ENCODE measurements at places on chromosomes 13 and 19.

- DNase-seq, result no peak
Observed at GRCh38 chr13:28356561-28357021, 138.3 kb downstream of the FLT1 start.

DNA sequence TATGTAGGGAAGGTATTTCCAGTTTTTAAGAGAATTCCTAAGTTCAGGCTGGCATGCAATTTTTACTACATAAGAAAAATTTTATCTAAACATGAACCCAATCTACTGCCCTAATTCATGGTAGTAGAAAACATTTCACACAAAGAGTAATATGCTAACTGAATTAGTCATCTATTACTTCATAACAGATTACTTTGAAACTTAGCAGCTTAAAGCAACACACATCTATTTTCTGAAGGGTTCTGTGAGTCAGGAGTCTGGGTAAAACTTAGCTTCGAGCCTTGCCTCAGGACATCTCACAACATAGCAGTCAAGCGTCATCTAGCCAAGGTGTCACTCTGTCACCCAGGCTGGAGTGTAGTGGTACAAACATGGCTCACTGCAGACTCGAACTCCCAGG, 537.5 kb downstream of the DCT start:
- no peak for DNase-seq

DNA sequence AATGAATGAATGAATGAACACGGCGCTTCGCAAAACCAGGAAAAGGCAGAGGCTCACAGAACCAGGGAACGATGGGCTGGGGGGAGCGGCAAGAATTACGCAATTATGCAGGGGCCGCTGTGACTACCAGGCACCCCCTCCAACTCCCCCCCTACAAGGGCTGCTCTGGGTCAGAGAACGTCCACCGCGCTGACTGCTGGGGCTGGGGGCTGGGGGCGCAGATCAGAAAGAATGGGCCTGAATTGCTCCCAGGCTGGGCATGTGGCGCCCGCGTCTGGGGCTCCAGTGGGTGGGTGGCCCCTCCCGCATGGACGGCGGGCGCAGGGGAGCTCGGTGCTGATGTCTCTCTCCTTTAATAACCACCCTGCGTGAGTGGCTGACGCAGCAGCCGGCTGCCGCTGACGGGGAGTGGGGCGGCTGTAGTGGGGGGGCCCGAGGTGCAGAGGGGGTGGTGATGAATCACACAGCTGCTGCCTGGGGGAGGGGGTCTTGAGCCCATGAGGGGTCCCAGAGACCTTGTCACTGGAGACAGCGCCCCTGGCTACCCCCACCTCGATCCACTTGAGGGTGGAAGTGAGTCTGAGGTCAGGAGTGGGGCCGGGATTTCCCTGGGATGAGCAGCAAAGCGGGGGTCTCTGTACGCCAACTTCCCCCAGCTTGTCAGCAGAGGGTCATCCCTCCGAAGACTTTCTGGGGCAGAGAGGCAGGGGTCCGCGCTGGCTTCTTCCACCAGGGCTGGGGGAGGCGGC, 1.5 kb upstream of the CIRBP start:
- no peak for DNase-seq

GRCh38 chr19:15161028-15161984, 39.5 kb downstream of the NOTCH3 start:
- DNase-seq, result peak; percentile 13

DNA sequence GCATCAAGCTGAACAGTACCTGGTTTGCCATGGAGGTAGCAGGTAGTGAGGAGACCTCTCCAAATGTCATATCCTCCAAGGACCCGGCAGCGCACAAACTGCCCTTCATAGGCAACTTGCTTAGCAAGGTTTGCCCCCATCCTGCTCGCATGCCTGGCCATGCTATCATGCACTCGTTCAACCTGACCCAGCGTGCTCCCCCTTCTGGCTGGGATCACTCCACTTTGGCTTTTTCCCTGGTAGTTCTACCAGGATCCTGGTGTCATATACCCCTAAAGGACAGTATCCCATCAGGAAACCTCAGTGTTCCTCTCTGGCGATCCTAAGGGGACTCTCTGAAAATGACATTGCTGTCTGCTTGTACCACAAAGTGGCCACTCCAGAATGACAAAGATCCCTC, 38.6 kb upstream of the ZNF30 start:
- DNase-seq, result no peak

- no peak for DNase-seq
Observed at GRCh38 chr13:41802043-41802683, 158.7 kb downstream of the VWA8 start.

DNA sequence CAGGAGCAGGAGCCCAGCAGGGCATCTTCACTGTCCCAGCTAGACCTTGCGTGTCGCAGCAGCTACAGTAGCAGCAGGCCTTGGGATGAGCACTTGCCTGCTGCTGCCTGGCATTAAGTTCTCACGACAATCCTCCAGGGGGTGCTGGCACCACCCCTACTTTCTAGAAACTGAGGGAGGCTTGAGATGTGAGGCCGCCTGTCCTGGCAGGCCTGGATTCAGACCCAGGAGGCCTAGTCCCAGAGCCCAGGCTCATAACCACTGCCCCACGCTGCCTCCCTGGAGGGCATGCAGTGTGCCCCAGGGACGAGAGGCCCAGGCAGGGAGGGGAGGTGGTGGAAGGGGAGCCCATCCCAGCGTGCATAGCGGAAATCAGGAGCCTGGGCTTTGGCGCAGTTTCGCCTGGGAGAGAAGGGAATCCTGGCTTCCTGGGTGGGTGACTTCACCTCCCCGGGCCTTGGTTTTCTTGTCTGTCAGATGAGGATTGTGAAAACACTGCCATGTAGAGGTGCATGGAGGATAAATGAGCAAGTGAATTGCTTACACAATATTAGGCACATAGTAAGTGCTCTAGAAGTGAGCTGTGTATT, 26.1 kb downstream of the PPP5C start:
- no peak for DNase-seq

- DNase-seq, result no peak
Observed at GRCh38 chr19:51589511-51589910, 18.4 kb downstream of the ZNF175 start.

DNA sequence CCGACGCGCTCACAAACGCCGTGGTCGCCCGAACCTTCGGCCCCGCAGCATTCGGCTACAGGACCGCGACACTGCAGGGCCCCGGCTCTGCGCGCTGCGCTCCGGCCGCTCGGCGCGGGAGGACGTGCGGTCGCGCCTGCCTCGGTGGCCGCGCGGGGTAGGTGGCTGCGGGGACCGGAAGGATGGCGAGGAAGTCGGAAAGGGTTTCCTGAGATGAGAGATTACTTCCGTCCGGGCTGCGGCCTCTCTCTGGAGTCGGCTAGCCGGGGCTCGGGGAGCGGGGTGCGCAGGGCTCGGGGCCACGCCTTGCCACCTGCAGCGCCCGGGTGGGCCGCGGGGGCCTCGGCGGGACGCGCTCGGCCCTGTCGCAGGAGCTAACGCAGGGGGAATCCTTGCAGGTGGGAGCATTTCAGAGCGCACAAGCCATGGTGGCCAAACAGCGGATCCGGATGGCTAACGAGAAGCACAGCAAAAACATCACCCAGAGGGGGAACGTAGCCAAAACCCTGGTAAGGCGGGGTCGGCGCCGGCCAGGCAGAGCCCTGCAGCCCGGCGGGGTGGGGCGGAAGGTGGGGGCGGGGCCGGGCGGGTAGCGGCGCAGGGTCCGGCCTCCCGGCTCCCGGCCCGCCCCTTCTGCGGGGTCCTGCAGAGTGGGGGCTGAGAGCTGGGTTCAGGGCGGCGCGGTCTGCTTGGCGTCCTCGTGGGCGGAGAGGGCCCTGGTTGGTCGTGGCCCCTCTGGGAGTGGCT, at the start of gene SERP2:
Gene SERP2 (plus strand): TSS at position 224 of the 747 bp plus-strand sequence. CDS start 202 bp downstream, at position 426.
- DNase-seq, result no peak

DNA sequence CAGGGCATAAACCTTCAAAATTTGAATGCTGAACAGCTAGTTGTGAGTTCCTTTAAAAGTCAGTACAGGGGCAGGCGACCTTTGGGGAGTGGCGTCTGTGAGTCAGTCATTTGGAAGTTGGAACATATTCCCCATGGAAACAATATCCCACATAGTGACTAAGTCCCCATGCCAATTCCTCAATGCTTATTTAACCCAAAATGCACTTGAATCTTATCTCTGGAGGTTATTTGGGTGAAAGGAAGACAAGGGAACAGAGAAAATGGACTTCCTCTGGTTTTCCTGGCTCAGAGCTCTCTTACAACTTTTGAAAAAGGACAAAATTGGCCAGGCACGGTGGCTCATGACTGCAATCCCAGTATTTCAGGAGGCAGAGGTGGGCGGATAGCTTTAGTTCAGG, 479.2 kb upstream of the NBEA start:
- no peak for DNase-seq

- DNase-seq, result no peak
Observed at GRCh38 chr19:15037586-15037985, 11.7 kb upstream of the CASP14 start.

DNA sequence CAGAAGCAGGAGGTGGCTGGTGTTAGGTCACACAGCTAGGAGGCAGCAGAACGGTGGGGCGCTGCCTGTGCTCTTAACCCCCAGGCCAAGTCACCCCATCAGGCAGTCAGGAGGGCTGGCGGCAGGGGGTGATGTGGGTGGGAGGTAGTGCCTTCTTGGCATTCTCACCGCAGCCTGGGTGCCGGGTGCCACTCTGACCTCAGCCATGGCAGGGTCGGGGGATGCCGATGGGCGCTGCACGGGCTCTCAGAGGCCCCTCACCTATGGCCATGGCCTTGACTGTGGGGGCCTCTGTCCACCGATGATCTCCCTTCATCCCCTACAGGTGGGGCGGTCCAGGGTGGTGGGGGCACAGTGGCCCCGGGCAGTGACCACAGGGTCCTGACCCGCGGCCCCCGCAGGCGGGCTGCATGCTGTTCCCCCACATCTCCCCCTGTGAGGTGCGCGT, 5.6 kb downstream of the PTOV1 start:
- no peak for DNase-seq

DNA sequence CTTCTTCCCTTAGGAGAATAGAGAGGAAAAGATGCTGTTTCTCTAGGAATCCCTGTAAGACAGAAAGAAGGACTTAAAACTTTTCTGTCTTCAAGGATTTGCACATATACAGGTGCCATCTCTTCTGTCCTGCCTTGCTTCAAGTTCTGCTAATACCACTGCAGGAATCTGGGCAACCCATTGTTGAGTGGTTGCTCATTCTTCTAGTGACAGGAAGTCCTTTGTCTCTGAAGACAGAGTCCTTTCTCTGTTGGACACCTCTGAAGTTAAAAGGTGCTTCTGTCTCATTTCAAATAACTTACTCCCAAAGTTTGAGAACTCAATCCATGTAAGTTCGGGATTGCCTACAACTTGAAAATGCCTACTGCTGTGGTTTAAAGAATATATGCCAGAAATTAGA, 114.4 kb upstream of the TMTC4 start:
- no peak for DNase-seq

- DNase-seq, result no peak
Observed at GRCh38 chr19:50233308-50233910, 30.0 kb downstream of the MYH14 start.

GRCh38 chr13:30708541-30708940, 26.8 kb upstream of the ALOX5AP start:
- DNase-seq, result no peak

DNA sequence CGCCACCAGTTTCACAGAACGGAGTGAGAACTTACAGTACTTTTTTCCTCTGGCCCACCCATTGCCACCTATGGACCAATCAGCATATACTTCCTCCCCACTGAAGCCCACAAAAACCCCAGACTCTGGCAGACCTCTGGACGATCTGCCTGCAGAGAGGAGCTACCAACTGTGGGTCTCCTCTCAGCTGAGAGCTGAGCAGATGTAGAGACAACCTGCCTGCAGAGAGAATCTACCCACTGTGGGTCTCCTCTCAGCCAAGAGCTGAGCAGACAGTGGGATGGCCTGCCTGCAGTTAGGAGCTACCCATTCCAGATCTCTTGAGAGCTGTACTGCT, 69.7 kb downstream of the PIBF1 start:
- no peak for DNase-seq

GRCh38 chr19:7815325-7815724, 14.7 kb upstream of the EVI5L start:
- no peak for DNase-seq

DNA sequence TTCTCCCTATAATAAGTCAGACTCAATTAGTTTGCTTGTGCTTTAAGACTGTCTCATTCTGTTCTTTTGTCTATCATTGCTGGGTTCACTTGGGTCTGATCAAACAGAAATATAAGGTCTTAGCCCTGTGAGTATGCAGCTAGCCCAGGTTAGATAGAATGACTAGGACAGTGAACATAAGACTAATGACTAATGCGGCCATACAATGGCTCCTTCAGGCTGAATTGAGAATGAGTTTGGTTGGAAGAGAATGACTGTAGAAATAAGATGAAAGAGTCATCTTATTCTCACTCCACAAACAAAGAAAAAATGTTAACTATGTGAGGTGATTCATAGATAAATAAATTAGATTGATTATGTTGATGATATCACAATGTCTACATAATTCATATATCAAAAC, 50.1 kb upstream of the OBI1 start:
- DNase-seq, result no peak

GRCh38 chr19:15118248-15118647, 11.0 kb downstream of the SYDE1 start:
- no peak for DNase-seq

DNA sequence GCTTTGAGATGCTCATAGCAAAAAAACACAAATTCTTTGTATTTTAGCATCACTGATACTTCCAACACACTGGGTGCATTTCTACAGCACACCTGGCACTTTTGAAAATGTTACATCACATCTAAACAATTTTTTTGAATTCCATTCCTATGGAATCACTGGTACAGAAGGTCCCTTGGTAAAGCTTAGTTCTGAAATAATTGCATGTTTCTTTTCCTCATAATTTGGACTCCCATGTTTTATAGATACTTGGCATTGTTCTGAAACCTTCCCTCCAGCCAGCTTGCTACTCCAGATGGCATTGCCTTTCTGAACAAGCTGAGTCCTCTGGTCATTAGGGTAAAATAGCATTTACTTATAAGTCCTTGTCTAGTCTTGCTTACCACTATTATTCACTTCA, 481.3 kb upstream of the GPC6 start:
- DNase-seq, result no peak

- DNase-seq, result no peak
Observed at GRCh38 chr13:94329754-94330551, 149.5 kb downstream of the DCT start.

DNA sequence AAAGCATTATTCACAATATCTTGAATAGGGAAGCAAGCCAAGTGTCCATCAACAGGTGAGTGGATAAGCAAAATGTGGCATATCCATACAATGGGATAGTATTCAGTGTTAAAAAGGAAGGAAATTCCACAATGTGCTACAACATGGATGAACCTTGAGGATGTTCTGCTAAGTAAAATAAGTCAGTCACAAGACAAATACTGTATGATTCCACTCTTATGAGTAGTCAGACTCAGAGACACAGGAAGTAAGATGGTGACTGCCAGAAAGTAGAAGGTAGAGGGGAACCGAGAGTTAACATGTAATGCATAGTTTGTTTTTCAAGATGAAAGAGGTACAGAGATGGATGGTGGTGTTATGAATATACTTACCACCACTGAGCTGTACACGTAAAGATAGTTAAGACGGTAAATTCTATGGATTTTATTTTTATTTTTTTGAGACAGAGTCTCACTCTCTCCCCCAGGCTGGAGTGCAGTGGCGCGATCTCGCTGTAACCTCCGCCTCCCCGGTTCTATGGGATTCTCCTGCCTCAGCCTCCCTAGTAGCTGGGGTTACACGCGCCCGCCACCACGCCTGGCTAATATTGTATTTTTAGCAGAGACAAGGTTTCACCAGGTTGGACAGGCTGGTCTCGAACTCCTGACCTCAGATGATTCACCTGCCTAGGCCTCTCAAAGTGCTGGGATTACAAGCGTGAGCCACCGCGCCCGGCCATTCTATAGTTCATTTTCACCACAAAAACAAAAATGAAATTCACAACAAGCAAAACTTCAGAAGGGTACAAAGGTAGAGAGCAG, 1.0 kb upstream of the CHAMP1 start:
- no peak for DNase-seq

GRCh38 chr13:98938801-98939200, 39.1 kb downstream of the DOCK9 start:
- no peak for DNase-seq

Measured in CD4-positive, alpha-beta T cell treated with Interleukin-15 for 4 hours (primary cell).